Stimulated activated CD4-positive, alpha-beta T cell treated with anti-CD3 and anti-CD28 coated beads, TNF-alpha, amount 100 ng/mL, for 24 hours (primary cell): ENCODE measurements at places on chromosomes 2 and 18.

DNA sequence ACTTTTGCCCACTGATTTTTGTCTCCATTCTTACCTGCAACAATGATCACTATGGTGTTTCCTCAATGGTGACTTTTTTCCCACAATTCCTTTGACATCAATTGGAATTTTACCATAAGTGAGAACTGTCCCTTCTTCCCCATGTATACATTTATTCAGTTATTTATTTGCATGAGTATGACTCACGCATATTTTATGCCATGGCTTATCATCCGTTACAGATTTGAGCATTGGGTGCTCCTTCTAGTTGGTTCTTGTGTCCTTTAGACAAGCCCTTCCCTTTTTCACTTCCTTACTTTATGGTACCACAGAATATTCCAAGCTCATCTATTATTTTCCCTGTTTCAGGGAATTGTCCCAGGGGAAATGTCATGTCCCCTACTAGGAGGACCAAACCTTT is 7.6 kb downstream of the COX5B start:
- no peak for DNase-seq

DNA sequence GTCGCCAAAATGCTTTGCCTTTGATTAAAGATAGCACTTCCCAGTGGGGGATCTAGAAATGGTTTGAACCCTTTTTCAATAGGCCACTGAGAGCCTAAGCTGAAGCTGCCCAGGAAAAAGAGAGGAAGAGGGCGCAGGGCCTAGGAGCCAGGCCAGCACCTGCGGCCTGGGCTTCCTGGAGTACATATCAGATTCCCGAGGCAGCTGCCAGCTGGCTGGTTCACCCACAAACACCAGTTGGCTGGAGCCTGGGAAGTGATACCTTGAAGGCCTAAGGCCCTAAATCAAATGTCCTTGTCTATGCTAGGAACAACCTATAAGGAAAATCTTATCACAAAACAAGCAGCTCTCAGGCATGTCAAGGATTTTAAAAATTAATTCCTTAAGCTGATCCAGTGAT is 37.1 kb downstream of the ANKRD44 start:
- DNase-seq, result no peak

DNA sequence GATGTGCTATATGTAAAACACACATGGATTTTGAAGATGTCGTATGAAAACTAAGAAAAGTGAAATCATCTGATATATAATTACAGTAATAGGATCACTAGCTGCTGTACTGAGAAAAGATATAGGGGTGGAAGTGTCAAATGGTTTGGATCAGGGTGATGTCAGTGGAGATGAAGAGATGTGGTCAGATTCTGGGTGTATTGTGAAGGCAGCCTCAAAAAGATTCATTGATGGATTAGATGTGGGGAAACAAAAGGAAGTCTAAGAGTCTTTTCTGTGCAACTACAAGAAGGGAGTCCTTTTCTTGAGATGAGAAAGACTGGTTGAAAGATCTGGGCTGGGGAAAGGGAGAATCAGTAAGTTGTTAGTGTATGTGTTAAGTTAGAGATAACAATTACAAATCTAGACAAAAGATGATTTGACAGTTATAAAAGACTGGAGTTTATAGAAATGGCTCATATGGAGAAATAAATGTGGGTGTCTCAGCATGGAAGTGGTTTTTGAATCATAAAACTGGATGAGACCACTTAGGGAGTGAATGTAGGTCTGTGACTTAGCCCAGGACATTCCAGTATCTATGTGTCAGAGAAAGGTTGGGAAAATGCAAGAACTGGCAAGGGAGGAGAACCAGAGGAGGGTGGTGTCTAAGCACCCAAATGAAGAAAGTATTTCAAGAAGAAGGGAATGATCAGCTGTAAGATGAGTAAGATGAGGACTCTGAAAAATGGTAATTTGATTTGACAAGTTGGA is 347.4 kb downstream of the PARD3B start:
- no peak for DNase-seq

- DNase-seq, result no peak
These were observed 54.8 kb downstream of the RAPGEF4 start for GRCh38 chr2:172790404-172790803.

DNA sequence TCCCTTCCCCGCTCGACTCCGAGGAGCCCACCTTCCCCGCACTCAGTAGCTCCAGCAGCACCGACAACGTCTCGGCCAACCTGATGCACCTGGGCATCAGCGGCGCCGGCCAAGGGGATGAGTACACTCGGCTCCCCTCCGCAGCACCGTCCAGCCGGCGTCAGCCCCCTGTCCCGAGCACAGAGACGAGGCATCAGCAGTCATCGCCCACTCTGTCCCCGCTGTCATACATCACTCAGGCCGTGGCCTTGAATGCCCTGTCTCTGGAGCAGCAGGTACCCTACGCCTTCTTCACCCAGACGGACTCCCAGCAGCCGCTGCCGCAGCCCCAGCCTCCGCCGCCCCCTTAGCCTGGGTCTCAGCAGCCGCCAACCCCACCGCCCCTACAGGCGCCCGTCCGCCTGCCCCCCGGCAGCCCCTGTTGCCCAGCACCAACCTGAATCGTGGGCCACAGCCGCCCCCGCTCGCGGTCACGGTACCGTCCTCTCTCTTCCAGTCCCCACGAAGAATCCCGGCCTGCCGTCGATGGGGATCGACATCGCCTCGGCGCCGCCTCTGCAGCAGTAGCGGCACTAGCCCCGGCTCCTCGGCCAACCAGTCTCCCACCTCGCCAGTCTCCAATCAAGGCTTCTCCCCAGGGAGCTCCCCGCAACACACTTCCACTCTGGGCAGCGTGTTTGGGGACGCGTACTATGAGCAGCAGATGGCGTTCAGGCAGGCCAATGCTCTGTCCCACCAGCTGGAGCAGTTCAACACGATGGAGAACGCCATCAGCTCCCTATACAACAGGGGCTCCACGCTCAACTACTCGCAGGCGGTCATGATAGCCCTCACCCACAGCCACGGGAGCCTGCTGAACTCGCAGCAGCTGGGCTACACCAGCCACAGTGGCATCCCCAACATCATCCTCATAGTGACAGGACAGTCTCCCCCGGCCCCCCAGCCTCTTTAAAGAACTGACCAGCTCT is 1195.9 kb upstream of the CHAC2 start:
- no peak for DNase-seq

- DNase-seq, result peak; percentile 15
These were observed 1.3 kb downstream of the SDC1 start for GRCh38 chr2:20223407-20224163.

DNA sequence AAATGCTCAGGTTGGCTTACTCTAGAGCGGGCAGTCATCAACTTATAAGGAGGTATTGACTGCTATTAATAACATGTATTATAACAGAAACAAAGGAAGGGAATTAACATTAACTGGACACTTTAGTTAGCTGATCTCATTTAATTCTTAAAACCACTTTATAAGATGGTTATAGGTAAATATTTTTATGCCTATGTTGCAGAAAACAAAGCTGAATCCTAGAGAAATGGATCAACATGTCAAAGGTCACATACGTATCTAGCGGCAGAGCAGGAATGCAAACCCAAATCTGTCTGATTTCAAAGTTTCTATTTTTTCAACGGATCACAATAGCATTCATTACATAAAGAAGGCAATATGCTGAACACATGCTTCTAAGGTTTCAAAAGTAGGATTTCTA is 200.0 kb downstream of the PDE1A start:
- no peak for DNase-seq

- DNase-seq, result no peak
These were observed 664 bp downstream of the CCT4 start for GRCh38 chr2:61887717-61888266.

DNA sequence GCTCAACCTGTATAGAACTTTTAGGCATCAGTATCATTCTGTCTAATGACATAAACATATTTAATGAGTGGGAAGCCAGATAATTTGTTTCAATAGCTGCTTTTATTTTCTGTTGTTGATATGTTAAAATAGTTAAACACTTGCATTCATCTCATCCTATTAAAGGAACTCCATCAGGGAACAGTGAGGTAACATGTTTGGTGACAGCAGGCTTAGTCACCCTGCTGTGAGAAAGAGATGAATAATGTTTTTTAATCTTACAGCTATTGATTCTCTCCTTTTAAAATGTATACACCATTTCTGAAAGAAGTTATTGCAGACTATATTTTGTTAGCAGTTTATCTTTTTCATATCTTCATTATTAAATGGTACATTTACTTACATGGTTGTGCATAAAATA is 123.3 kb upstream of the CWC22 start:
- DNase-seq, result no peak
